ENCODE measurements at places on chromosomes 4 and X. TPM values are rescaled to one million over a fixed set of nuclear protein-coding genes. Genes with fewer than 3 reads are reported as not detected.

- DNase-seq = no peak
- H3K27ac ChIP-seq = no peak overlapping the region
- no peaks in the 10 kb centered on the region for H3K4me1 ChIP-seq
These were observed 147.8 kb upstream of the PSAPL1 start for GRCh38 chr4:7582313-7583097.

DNA sequence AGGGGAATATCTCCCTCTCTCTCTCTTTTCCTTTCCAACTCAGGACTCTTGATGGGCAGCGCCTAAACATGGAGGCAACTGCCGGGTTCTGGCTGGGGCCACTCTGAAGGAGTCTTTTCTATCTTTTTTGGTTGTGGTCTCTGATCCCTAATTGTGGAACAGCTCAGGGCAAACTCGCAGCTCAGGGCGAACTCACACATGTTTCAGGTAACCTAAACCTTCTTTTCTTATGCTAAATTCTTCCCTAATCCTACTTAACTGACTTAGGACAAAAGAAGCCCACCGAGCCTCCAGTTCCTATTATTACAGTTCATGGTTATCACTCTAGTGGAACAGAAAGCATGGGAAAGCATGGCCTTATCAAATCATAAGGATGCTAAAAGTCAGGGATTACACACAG lies 21.3 kb downstream of the ETDA start:
- DNase-seq = no peak
- no peak overlapping the region for H3K27ac ChIP-seq
- no peak overlapping the region for H3K4me3 ChIP-seq
- H3K4me1 ChIP-seq = peaks cover 4% of the 10 kb centered on the region

DNA sequence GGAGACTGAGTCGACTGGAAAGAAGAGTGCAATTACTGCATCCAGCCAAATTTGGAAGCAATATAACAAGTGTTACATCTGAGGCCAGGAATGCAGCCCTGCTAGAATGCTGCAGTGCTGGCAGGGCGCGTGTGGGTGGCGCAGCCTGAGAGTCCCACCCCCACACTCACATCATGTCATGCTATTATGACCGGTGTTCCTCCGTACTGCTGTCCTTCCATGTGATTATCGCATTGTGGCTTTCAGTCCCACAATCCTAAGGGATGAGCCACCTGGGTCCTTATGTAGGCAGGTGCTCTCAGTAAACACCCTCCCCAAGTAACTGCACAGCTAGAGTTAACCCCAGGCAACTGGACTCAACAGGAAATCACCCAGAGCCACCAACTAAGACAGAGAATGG lies 122.6 kb upstream of the CPEB2 start:
- H3K4me1 ChIP-seq = peaks cover 27% of the 10 kb centered on the region
- no peak for DNase-seq
- no peak overlapping the region for H3K4me3 ChIP-seq
- H3K27ac ChIP-seq = no peak overlapping the region

- H3K4me3 ChIP-seq = no peak overlapping the region
- no peaks in the 10 kb centered on the region for H3K27me3 ChIP-seq
- H3K36me3 ChIP-seq = no peaks in the 10 kb centered on the region
- no peak for DNase-seq
- no peaks in the 10 kb centered on the region for H3K4me1 ChIP-seq
These were observed 40.4 kb downstream of the PCDH7 start for GRCh38 chr4:30760551-30760950.

GRCh38 chr4:76205476-76205875 lies 8.1 kb downstream of the SCARB2 start:
- no peak for DNase-seq
- peaks cover 14% of the 10 kb centered on the region for H3K4me1 ChIP-seq
- H3K27ac ChIP-seq = no peak overlapping the region
- H3K27me3 ChIP-seq = no peaks in the 10 kb centered on the region
- no peak overlapping the region for H3K4me3 ChIP-seq

DNA sequence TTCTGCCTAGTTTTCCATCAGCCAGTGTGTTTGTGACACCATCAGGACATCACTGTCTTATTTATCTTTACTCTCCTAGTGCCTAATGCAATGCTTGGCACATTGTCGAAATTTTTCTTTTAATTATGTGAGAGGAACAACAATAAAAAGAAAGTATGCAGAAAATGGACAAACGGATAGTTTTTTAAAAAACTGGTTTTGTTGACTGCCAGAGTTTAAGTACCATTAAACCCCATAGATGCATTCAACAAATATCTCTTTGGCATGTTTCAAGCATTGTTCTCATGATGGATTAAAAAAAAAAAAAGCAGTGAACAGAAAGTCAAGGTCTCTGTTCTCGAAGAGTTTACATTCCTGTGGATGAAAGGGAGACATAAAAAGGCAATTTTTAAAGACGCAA lies 398.4 kb downstream of the PPP3CA start:
- H3K27ac ChIP-seq = no peak overlapping the region
- H3K36me3 ChIP-seq = no peaks in the 10 kb centered on the region
- H3K4me3 ChIP-seq = no peak overlapping the region

- no peak overlapping the region for H3K4me3 ChIP-seq
- no peak overlapping the region for H3K27ac ChIP-seq
- no peak for DNase-seq
- H3K36me3 ChIP-seq = no peaks in the 10 kb centered on the region
- no peaks in the 10 kb centered on the region for H3K4me1 ChIP-seq
- H3K27me3 ChIP-seq = no peaks in the 10 kb centered on the region
These were observed 1559.6 kb upstream of the IGFBP7 start for GRCh38 chr4:58669783-58670182.

DNA sequence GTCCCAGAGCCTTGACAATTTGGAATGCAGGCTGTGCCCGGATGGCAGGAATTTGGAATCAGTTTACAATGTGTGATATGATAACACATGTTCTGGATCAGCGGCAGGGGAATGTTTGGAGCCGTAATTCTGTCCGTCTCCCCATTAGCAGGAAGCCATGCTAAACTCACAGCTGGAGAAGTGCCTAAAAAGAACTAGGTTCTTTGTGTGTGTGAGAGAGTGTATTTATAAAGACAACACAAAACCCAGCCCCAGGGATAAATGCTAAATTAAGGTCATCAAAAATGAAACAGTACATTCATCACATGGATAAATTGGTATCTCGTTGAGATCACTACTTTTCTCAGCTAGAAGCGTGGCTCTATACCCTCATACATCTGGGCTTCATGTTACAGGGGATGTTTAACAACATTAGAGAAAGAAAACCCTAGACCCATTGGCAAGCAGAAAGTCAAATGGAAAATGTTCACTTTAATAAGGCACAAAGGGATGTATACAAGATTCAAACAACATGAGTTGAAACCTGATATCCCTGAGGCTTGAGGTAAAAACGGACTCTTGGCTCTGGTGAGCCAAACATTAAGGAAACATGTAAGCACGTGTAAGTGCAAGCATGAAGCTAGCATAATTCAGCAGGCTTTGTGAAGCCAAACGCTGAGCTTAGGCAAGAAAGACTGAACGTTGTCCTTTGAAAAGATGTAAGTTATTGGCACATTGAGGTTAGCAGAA lies 18.0 kb upstream of the TMEM131L start:
- H3K27me3 ChIP-seq = peaks cover 3% of the 10 kb centered on the region
- H3K4me1 ChIP-seq = peaks cover 22% of the 10 kb centered on the region
- H3K36me3 ChIP-seq = no peaks in the 10 kb centered on the region
- no peak for DNase-seq
- H3K27ac ChIP-seq = no peak overlapping the region

- no peak within 1 kb of the TSS for H3K27ac ChIP-seq
- H3K4me3 ChIP-seq = no peak within 1 kb of the TSS
- H3K27me3 ChIP-seq = peaks cover 8% of the 10 kb centered on the region
- H3K4me1 ChIP-seq = no peaks in the 10 kb centered on the region
- H3K36me3 ChIP-seq = no peaks in the 10 kb centered on the region
These were observed at the start of gene MAOB for GRCh38 chrX:43882294-43882681. MAOB (minus strand) TSS chrX:43882450; CDS start chrX:43882299, 151 bp downstream.

GRCh38 chrX:153865685-153866084 lies 20.3 kb downstream of the L1CAM start:
- H3K27ac ChIP-seq = no peak overlapping the region
- H3K36me3 ChIP-seq = no peaks in the 10 kb centered on the region
- no peak for DNase-seq
- no peaks in the 10 kb centered on the region for H3K27me3 ChIP-seq

GRCh38 chr4:80407246-80407645 lies 71.7 kb downstream of the CFAP299 start:
- peaks cover 3% of the 10 kb centered on the region for H3K27me3 ChIP-seq
- H3K27ac ChIP-seq = no peak overlapping the region
- no peak overlapping the region for H3K4me3 ChIP-seq
- H3K4me1 ChIP-seq = no peaks in the 10 kb centered on the region

Gene CPLX1
- 2.5 TPM for total RNA-seq

Gene FRMD7
- not detected for total RNA-seq

Gene DCAF4L1
- 0.15 TPM for total RNA-seq

Gene PHKA1
- total RNA-seq = 1.6 TPM

Gene PDLIM3
- not detected for total RNA-seq

Gene DNAJB14
- 55.4 TPM for total RNA-seq

Gene PTTG2
- 0.90 TPM for total RNA-seq

Measured in activated CD4-positive, alpha-beta memory T cell treated with anti-CD3 and anti-CD28 coated beads, Interleukin-2, amount 10 ng/mL, durations not matched to agents 7 days and 5 days (primary cell).